ENCODE measurements at places on chromosomes 1 and 21.
A peak's percentile ranks its signal among the peaks of the same experiment; 100 is the strongest.

DNA sequence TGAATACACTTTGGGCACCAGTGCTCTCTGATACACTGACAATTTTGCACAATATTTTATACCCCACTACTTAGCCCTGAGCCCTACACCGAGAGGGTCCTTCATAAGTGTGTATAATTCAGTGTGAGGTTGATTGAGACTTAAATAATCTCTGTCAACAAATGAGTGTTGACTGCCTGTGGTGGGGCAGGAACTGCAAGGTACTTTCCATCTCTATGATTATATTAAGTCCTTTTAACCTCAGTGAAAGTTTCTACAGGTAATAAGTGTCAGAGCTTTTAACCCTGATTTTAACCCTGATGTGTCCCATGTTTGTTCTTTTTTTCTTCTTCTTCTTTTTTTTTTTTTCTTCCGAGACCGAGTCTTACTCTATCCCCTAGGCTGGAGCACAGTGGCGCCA lies 5.8 kb downstream of the CASQ1 start:
- no peak for DNase-seq

GRCh38 chr1:231446138-231446537 lies 24.1 kb upstream of the EGLN1 start:
- DNase-seq = no peak

DNA sequence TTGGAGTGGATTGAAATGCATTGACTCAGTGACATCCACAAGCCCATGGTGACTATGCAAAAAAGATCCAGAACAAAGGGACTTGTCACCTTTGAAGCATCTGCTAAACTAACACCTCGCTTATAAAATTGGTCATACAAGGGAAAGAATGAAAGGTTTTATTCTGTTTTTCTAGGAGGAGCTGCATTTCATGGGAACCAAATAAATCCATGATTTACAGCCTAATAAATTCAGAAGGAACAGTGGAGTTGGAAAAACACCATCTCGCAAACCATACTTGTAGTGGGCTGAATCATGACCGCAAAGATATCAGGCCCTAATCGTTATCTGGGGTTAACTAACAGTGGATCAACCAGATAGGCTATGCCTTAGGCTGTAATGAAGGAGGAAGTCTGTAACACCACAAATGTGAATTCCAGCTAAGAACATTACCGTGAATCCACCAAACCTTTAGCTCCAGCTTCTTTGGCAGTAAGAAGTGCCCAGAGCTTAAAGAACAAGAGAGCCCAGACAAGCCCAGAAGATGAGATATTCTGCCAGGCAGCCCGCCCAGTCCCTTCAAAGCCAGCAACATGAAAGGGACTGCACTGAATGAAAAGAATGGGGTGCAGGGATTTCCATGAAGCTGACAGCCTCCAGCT lies 27.4 kb downstream of the RSPH1 start:
- peak; percentile 81 for DNase-seq

GRCh38 chr1:229579059-229579673 lies 20.7 kb upstream of the ABCB10 start:
- DNase-seq = peak; percentile 90

DNA sequence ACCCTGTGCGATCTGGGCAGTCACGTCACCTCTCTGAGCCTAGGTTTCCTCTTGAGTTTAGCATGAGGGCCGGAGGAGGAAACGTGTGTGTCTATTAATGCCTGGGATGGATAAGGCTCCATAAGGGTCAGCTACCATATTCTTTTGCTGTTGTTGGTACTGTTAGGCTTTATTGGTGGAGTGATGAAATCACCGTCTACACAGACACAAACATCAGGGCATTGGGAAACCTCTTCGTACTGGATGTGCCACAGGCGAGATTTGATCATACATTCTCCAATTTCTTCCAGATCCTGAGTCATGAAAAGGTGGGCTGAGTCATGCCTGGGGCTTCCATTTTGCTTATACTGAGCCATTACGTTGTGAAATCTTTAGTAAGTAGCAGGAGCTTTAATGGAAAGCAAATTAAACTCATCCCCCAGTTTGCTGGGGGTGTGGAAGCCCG lies 24.9 kb upstream of the GRHL3 start:
- DNase-seq = no peak

DNA sequence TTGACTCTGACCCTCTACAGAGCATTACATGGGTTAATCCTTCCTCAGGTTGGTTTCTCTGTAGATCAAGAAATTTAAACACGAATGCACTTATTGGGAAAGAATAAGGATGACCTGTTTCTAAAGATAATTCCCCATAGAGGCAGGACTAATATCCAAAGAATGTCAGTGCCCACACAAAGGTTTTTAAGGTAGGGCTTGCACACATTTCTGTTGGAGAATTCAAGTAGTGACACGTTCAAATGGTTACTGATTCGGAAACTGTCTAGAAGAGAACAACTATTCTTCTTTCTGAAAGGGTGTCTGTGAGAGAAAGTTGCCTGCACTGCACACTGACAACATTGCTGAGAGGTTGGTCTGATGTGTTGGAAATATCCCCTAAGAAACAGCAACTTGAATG lies 167.3 kb downstream of the ZNF326 start:
- no peak for DNase-seq

DNA sequence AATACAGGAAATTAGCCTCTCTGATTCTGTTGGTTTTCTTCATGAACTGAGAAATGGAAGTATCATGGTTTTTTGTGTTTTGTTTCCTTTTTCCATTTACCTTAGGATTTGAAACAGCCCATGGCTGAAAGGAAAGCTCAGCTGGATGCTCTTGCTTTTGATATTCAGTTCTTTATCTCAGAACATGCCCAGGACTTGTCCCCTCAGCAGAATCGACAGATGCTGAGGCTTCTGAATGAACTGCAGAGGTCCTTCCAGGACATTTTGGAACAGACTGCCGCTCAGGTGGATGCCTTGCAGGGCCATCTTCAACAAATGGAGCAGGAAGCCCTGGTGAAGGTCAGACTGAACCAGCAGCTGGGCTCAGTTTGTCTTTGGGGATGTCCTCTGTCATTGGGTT lies 142.4 kb downstream of the MACF1 start:
- no peak for DNase-seq

DNA sequence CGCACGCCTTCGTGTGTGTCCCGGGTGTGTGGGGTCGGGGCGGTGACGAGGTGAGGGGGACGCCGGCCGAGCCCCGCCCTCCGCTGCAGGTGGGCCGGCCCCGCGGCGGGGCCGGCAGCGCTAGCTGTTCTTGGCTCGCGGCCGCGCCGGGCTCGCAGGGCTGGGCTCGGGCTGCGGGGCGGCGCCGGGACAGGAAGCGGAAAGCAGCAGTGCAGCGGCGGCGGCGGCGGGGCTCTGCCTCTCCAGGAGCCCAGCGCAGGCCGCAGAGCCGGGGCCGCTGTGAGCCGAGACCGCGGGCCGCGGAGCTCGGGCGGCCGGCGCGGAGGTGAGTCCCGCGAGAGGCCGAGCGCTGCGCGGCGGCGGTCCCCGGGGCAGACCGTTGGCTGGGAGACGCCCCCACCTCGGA lies at the start of gene VANGL1:
VANGL1 (plus strand) TSS at position 209 of the 406 bp plus-strand sequence. CDS start 9,444 bp downstream, outside the sequence.
- DNase-seq = peak; percentile 42

GRCh38 chr1:94862718-94863117 lies 42.6 kb downstream of the SLC44A3 start:
- no peak for DNase-seq

- DNase-seq = no peak
These were observed 33.2 kb downstream of the VCAM1 start for GRCh38 chr1:100752791-100753190.

- DNase-seq = no peak
These were observed 77.0 kb downstream of the RWDD3 start for GRCh38 chr1:95311014-95311413.

- DNase-seq = no peak
These were observed 360 bp downstream of the GJC2 start for GRCh38 chr1:228150120-228150460.

DNA sequence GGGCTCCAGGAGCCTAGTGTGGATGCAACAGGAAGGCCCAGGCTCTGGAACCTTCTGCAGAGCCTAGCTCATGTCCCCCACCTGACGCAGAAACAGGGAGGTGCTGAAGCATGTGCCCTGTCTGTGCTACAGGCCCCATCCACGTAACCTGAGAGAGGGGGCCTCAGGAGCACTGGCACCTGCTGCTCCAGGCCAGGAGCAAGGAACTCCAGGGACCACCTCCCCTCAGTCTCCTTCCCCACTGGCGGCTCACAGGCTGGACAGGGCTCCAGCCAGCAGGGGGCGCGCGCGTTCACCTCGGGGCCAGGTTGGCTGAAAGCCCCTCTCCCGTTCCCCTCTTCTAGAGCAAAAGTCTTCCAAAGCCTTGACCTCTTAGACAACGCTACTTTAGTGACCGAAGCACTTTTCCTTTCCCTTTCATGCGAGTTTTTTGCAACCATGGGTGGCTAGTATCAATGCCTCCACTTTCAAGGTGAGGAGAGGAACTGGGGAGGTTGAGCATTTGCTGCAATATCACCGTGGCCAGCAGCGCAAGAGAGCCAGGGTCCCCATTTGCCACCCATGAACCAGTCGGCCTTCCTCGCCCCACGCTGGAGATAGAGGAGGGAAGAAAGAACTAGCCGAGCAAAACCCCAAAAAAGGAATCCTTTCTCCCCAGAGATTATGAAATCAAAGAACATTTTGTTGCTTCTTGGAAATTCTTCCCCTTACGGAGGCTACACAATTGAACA lies 52.4 kb upstream of the GPR157 start:
- DNase-seq = peak; percentile 46

GRCh38 chr1:33863779-33864178 lies at the start of gene HMGB4:
Gene HMGB4 (plus strand): TSS chr1:33864079. CDS start chr1:33864192, 113 bp downstream.
- no peak for DNase-seq

DNA sequence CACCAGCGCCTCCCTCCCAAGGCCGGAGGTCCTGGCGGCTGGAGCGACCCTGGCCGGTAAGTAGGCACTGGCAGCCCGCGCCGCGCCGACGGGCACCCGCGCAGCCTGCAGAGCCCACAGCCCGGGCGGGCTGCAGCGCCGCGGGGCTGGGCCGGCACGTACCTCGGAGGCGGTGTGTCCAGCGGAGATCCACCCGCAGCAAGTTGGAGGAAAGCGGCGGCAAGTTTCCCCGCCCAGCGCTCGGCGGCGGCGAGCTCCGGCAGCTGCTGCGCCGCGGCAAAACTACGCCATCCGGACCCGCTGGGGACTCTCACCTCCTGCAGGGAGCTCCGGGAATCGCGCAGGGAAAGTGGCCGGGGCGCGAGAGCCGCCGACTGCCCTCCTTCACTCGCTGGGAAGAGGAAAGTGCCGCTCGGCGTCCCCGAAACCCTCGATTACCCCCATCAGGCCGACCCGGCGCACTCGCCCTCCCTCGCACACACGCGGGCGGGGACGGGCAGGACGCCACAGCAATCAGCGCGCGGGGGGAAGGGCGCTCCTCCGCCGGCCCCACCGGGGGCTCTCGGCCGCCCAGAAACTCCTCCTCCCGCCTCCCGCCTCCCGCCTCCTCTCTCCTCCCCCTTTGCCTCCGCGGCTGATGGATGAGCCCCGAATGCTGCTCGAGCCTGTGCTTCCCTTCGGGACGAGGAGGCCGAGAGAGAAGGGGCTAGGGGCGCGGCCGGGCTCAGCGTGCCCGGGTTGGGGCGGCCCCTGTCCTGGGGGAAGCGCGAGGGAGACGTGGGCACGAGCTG lies at the start of gene TGFBR3:
TGFBR3 (minus strand) TSS at position 436 of the 791 bp plus-strand sequence. CDS start 24,620 bp downstream, outside the sequence.
- DNase-seq = peak; percentile 92
